ENCODE measurements at places on chromosomes 7 and 10. TPM values are rescaled to one million over a fixed set of nuclear protein-coding genes. Genes with fewer than 3 reads are reported as not detected.

GRCh38 chr7:120825152-120825551 lies 32.8 kb downstream of the TSPAN12 start:
- H3K4me1 ChIP-seq = no peaks in the 10 kb centered on the region
- DNase-seq = no peak
- no peaks in the 10 kb centered on the region for H3K27me3 ChIP-seq
- no peaks in the 10 kb centered on the region for H3K36me3 ChIP-seq
- no peak overlapping the region for H3K27ac ChIP-seq

- DNase-seq = no peak
- no peaks in the 10 kb centered on the region for H3K36me3 ChIP-seq
- H3K4me3 ChIP-seq = no peak overlapping the region
Measured at GRCh38 chr7:7848246-7848645, 120.3 kb upstream of the GLCCI1 start.

- H3K4me3 ChIP-seq = no peak overlapping the region
- H3K36me3 ChIP-seq = no peaks in the 10 kb centered on the region
- H3K27ac ChIP-seq = no peak overlapping the region
- DNase-seq = peak; percentile 39
- H3K4me1 ChIP-seq = peaks cover 8% of the 10 kb centered on the region
Measured at GRCh38 chr7:4882169-4883032, 1.1 kb downstream of the RADIL start.

The EPHB6 gene
- 1.4 TPM for total RNA-seq

The ABCB4 gene
- 10.2 TPM for total RNA-seq

DNA sequence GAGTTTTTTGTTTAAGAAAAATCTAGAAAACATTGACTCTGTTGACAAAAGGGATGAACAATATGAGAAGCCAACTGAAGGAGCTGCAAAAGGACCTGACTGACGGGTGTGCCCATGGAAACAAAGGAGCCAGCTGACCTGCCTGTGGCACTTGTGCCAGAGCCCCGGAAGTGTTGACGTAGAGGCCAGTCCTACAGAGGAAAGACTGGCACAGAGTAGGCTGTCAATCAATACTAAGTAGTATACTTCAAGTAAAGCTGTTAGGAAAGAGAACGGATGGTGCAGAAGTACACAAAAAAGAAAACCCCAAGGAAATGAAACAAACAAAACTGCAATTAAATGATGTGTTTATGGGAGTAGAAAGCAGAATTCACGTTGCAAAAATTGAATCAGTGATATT lies 19.0 kb upstream of the ABI1 start:
- no peaks in the 10 kb centered on the region for H3K36me3 ChIP-seq
- H3K27me3 ChIP-seq = peaks cover 9% of the 10 kb centered on the region
- H3K4me1 ChIP-seq = no peaks in the 10 kb centered on the region
- H3K27ac ChIP-seq = no peak overlapping the region
- no peak for DNase-seq

DNA sequence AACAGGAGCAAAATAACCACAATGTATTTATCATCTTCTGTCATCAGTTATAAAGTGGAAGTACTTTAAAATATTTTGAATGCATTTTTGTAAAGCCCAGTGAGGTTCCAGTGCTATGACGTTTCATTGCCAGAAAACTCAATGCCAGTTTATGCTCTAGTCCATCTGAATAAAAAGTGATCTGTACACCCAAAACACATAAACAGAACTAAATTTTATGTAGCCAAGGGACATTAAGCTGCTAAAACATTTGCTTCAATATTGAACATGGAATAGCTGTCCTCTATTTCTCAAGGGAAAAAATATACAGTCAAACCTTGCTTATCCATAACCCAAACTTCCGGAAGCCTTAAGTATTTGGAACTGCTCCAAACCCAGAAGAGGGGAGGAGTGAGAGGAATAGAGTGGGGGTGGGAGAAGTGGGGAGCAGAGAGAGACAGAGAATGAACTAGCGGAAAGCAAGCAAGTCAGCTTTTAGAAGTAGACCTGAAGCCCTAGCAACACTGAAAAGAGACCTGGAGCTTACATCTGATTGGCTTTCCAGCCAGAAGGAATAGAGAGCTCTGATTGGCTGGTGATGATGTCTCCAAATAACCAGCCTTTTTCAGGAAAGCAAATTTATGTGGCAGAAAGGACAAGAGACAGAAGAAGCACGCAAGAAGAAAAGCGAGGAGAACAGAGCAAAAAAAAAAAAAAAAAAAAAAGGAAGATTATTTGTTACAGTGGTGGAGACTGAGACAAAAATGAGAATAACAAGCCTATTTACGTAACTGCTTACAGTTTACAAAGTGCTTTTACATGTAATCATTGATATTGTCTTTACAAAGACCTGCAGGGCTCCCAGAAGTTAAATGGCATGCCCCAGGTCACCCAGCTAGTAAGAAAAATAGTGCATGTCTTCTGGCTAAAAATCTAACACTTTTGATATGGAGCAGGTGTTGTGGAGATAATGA lies 196.0 kb downstream of the RNLS start:
- H3K4me1 ChIP-seq = peaks cover 48% of the 10 kb centered on the region
- H3K36me3 ChIP-seq = no peaks in the 10 kb centered on the region
- DNase-seq = peak; percentile 61
- no peak overlapping the region for H3K4me3 ChIP-seq

GRCh38 chr7:111018960-111019736 lies 71.8 kb upstream of the LRRN3 start:
- peaks cover 3% of the 10 kb centered on the region for H3K4me1 ChIP-seq
- no peaks in the 10 kb centered on the region for H3K36me3 ChIP-seq
- H3K27me3 ChIP-seq = no peaks in the 10 kb centered on the region
- no peak overlapping the region for H3K4me3 ChIP-seq
- no peak overlapping the region for H3K27ac ChIP-seq

GRCh38 chr7:37342688-37343471 lies 105.8 kb downstream of the ELMO1 start:
- H3K4me3 ChIP-seq = peak overlapping the region; percentile 6
- DNase-seq = no peak
- no peak overlapping the region for H3K27ac ChIP-seq
- no peaks in the 10 kb centered on the region for H3K27me3 ChIP-seq

DNA sequence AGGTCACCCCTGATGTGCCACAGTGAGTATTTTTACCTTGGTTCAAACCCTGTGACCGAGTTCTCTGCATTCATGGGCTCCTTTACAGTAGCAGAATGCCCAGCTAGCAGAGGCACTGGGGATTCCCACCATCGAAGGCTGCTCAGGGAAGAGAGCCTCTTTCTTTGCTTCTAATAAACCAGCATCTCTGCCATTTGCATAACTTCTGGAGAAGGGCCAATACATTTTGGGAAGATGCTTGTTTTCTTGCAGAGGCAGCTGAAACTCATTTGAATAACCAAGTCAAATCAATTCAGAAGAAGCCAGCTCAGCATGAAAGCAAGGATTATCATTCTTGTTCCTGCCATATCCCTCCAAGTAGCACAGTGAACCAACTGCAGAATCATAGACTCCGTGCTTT lies 82.9 kb upstream of the WDR11 start:
- H3K4me1 ChIP-seq = no peaks in the 10 kb centered on the region
- DNase-seq = no peak
- H3K36me3 ChIP-seq = no peaks in the 10 kb centered on the region
- no peak overlapping the region for H3K4me3 ChIP-seq
- H3K27me3 ChIP-seq = no peaks in the 10 kb centered on the region

Measured in adrenal gland (tissue), 19 donors.